ENCODE measurements at places on chromosomes 7 and 10.

GRCh38 chr10:42932735-42933447, 144.0 kb upstream of the RET start:
- no peak for DNase-seq

DNA sequence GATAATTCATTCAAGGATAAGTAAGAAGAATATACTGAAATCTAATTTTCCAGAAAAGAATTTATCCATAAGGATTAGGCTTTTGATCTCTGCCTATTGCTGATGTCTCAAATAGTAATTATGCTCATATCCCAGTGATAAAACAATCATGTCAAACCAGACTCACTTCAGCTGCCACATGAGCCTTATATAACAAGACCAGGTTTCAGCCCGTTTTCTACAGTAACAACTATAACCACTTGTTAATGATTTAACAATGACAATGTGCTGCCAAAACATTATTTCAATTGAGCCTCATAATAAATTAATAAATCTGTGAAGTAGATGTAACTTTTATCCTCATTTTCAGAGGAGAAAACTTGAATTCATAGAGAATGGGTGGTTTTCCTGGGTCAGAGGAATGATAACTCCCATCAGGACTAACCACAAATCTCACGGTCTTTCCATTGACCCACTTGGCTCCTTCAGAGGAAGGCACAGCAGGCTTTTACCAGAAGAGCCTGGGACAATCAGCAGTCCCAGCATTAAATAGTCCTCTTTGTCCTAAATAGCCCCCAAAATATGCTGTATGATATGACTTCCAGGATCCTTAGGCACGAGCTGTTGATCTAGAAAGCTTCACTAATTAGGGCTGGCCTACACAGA, 42.5 kb upstream of the SLIT1 start:
- DNase-seq: no peak

GRCh38 chr7:82335927-82336326, 107.7 kb downstream of the CACNA2D1 start:
- DNase-seq: no peak

- no peak for DNase-seq
These were observed 52.3 kb upstream of the RET start for GRCh38 chr10:43024524-43024923.

DNA sequence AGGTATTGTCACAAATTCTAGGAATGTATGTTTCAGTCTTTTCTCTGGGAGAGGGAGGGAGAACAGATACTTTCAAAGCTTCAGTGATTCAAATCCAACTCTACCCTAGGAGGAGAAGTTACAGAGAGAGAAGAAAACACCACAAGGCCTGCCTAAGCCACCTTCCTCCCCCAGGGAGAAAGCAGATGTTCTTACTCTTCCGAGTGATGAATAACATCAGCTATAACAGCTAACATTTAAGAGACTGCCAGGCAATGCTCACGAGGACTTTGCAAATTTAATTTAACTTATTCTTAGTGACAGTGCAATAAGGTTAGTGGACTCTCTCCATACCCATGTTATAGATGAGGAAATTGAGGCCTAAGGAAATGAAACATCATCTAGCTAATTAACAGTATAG, 36.8 kb downstream of the TAS2R41 start:
- DNase-seq: no peak

DNA sequence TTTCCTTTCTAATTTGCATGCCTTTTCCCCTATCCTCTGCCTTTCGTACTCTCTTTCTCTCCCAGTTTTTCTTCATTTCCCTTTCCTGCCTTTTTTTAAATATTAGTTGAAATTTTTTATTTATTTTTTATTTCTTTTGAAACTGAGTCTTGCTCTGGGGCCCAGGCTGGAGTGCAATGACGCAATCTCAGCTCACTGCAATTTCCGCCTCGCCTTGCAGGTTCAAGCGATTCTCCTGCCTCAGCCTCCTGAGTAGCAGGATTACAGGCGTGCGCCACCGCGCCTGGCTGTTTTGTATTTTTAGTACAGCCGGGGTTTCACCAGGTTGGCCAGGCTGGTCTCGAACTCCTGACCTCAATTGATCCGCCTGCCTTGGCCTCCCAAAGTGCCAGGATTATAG, 20.0 kb upstream of the HUS1 start:
- no peak for DNase-seq

- peak; percentile 14 for DNase-seq
These were observed 651 bp upstream of the ARPC1A start for GRCh38 chr7:99325001-99325493.

GRCh38 chr7:121204537-121204936, 124.3 kb upstream of the WNT16 start:
- DNase-seq: no peak

DNA sequence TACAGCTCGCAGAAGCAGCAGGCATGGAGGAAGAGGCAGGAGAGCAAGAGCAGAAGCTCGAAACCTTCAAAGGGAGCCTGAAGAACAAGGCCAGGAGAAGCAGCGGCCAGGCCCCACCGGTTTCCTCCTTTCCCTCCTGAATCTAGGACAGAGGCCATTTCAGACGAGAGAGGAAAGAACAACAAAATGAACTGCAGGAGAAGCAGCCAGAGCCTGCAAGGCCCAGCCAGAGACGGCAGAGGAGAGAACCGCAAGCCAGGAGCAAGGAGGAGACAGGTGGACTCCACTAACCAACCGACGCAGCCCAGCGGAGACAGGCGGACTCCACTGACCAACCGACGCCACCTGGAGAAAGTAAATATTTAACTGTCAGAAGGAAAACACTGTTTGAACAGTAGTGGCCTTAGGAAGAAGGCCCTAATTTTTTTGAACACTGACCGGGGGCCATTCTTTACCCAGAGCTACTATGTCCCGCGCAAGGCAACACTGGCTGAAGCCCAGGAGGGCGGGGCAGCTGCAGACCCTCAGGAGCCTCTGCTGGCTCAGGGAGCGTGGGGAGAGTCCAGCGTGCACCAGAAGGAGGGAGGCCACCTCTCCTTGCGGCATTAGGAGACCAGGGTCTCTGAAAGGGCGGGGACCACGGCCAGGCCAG, 559.2 kb downstream of the PTPRN2 start:
- no peak for DNase-seq

GRCh38 chr7:11748884-11749283, 83.1 kb downstream of the THSD7A start:
- no peak for DNase-seq

DNA sequence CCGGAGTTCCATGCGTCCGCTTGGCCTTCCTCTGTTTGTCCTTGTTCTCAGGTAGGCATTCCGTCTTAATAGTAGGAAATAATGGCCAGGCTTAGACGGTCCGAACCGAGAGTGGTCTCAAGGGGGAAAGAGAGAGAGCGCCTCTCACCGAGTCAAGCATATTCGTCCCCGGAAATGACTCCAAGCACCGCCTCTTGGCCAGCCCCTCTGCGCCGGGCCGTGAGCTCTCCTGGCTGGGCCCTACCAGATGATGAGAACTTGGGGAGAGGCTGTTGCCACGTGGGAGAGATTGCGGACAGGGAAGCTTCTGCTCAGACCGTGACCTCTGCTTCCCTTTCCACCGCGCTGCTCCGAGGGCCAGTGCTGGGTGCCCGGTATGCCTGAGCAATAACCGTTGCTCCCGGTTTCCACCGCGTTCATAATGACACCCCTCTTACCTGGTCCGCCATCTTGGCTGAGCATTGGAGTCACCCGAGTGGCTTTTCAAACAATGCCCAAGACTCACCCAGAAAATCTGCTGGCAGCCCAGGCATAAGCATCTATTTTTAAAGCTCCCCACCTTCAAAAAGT, 251.1 kb upstream of the SHH start:
- DNase-seq: no peak

DNA sequence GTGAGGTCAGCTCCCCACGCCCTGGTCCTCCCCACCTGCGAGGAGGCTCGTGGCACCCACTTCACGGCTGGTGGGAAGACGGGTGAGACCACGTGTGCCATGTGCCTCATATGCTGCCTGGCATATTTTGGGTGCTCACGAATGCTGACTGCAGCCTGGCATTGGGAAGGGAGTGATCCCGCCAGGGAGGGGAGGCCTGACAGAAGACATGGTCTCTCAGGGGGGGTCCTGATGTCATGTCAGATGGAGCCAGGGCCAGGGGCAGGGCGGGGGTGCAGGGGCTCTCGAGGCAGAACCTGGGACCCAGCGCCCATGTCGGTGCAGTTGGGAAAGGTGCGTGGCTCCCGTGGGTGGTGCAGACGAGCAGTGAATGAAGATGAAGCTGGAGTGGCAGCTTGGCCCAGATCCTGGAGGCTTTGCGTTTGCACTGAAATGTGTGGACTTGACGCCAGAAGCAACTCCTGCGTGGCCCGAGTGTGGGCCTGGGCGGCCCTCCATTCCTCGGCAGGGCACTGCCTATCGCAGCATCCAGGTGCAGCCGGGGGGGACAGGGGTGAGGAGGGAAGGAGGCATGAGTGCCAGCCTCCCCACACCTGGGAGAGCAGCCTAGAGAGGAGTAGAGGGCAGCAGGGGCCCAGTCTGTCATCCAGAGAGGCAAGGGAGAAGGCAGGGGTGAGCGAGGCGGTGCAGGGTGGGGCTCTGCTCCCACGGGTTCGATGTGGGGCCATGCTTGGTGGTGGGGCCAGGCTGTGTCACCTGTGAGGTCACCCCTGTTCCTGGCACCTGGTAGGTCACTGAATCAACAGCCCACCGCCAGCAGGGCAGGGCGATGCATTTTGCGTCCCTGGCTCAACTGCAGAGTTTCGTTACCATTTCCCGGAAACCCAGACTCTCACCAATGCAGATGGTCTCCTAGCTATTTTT, 385.6 kb downstream of the DNAJB6 start:
- DNase-seq: no peak

- DNase-seq: no peak
These were observed 354.1 kb upstream of the VSTM2A start for GRCh38 chr7:54187886-54188685.

DNA sequence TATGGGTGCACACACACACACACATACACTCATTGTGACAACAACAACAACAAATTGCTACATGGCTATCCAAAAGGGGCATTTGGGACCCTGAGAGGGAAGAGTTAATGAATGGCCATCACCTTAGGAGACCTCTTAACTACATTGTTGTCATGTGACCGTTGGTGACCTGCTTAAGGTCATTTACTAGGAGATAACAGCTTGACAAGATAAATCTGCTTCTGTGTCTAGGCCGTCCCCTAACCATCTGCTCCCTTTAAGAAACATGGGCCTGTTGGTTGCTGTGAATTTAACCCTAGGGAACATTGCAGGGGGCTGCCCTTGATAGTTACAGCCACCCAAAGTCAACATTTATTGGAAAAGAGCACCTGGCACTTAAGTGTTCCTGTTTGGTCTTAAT, 29.7 kb downstream of the C1QL3 start:
- DNase-seq: no peak

GRCh38 chr7:23443974-23444373, 26.3 kb downstream of the IGF2BP3 start:
- DNase-seq: no peak

DNA sequence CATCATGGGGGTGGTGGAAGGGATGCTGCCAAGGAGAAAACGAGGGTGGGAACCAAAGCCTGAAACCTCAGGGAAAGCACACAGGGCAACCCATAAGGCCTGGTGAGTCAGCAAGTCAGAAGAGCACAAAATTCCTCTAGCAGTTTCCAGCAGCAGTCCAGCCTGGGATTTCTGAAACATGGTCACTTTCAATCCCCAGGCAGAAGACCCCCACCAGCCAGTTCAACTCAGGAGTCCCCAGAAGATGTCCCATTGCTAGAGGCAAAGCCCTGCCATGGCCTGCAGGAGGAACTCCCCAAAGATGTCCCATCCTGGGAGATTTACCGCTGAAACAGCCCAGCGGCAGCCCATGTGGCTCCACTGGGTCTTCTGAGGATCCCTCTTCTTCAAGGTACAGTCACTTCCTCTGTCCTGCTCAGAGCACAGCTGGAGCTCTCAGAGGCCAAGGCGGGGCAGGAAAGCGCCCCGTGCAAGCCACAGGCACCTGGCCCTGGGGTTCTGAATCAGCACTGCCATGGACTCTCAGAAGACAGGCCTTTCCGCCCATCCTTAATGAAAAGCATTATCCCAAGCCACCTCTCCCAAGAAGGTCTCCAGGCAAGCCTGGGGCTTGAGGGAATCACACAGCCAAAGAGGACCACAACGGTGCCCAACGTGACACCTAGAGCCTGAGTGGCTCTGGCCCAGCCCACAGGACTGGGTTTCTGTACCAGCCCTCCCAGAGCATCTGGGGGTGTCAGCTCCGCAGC, 196.9 kb downstream of the GRID1 start:
- DNase-seq: no peak

- DNase-seq: no peak
These were observed 858.4 kb downstream of the GRID1 start for GRCh38 chr10:85508159-85508558.

GRCh38 chr7:157580324-157580723, 243.5 kb downstream of the DNAJB6 start:
- no peak for DNase-seq

DNA sequence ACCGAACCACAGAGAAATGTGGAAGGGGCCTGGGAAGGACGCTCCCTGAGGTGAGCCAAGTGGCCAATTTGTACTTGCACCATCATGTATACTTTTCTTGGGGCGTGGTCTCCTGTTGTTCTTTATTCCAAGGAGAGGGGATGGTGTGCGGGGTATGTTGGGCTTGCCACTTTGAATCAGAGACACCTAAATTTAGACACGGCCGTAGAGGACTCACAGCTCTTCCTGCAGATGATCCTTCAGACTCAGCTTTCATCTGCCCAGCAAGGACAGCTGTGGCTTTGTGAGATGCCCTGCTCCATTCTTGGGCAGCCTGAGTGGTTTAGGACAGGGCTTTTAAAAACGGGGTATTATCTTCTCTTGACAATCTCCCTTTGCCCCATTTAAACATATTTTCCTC, 473.2 kb downstream of the REEP3 start:
- DNase-seq: no peak

DNA sequence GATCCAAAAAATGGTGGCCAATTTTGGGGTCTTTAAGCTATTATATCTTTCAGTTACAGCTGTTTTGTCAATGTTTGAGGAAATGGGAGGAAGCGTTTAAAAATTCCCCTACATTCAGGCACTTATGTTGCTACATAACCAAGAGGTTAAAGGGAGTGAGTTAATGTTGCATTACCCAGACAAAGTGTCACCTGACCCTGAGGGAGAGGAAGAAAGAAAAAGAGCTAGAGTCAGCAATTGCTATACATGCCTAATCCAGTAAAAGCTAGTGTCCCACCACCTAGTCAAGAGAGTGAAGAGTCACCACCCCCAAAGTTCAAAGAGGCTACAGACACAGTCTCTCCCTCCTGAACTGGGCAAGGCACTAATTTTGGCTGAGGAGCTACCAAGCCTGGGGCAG, 69.5 kb upstream of the ZNF92 start:
- DNase-seq: no peak

GRCh38 chr7:123972045-123972444, 47.0 kb downstream of the SPAM1 start:
- DNase-seq: no peak
